ENCODE measurements at places on chromosomes 12 and 14. TPM values are rescaled to one million over a fixed set of nuclear protein-coding genes. Genes with fewer than 3 reads are reported as not detected.

Gene PABPN1
- 183 TPM for total RNA-seq

Gene PMEL
- 1.4 TPM for total RNA-seq

Gene GUCY2C
- not detected for total RNA-seq

Gene IL31
- not detected for total RNA-seq

Gene KRT73
- total RNA-seq: not detected

Gene PLCZ1
- not detected for total RNA-seq

Gene SLC10A1
- not detected for total RNA-seq

Gene RPS6KL1
- 0.65 TPM for total RNA-seq

Gene SLC5A8
- not detected for total RNA-seq

Measured in osteocyte (in vitro differentiated cells).